Activated CD8-positive, alpha-beta memory T cell treated with anti-CD3 and anti-CD28 coated beads for 24 hours (primary cell): ENCODE measurements at places on chromosomes 16 and 17.
A peak's percentile ranks its signal among the peaks of the same experiment; 100 is the strongest.

DNA sequence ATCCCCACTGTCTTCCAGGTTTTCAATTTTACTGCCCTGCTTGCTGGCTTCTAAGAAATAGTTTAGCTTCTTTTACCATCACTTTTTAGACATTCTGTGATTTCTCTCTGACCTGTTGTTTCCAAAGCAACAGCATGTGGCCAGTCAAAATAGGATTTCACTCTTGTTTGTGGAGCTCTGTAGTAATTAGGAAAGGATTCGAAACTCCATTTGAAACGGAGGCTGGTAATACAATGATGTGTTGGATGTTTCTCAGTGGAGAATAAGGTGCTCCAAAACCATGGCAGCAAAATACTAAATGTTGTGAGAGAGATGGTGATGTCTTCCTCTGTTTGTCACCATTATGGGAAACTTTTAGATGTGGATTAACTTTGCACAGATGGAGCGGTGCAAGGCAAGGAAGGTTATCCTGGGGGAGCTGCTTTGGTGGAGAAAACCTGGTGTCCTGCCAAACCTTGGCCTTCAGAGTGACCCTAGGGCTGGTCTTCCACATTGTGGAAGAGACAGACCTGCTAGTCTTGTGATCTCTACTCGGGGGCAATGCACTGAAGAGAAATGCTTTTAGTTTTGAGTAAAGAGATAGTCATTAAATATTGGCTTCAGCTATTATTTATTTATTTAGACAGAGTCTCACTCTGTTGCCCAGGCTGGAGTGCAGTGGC is 79.4 kb downstream of the PRKCA start:
- no peak for DNase-seq

- no peak for DNase-seq
Measured at GRCh38 chr17:43854498-43854897, 7.5 kb downstream of the CD300LG start.

GRCh38 chr17:36641877-36642845 is 40.8 kb downstream of the MRM1 start:
- DNase-seq = peak; percentile 59

GRCh38 chr16:14492614-14493013 is 137.4 kb downstream of the PARN start:
- no peak for DNase-seq

- no peak for DNase-seq
Measured at GRCh38 chr17:2090804-2091534, 36.1 kb downstream of the HIC1 start.

GRCh38 chr17:11121341-11121985 is 119.5 kb upstream of the SHISA6 start:
- no peak for DNase-seq

DNA sequence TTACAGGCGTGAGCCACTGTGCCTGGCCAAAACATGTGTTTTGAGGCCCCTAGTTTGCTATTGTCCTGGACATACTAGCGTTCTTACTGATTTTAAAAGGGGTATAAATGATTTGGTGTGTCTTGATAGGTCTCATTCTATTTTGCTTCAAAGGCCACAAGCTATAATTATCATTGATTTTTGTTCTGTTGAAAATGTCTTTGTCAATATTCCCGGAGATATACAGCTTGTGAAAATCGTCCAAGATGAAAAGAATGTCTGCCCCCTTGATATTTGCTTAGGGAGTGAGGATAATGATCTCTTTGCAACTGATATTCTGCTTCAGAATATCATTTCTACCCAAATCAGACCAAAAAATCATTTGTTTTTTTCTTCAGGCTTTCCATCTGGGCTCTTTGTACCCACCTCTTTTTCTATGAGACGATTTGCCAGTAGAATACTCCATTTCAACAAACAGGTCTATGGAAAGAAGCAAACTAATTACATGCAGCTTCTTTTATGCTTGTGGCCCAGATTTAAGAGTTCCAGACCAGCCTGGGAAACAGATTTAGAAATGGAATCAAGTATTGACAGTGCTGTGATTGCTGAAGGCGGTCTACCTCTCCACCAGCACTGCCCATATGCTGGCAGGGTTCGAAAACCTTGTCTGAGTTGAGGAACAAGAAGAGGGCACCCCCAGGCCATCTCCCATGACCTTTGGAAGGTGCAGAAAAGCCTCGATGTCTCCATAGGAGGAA is 14.1 kb upstream of the ST6GALNAC1 start:
- no peak for DNase-seq

- no peak for DNase-seq
Measured at GRCh38 chr17:79936641-79937381, 97.6 kb upstream of the CBX4 start.

GRCh38 chr17:77036841-77037381 is 103.9 kb upstream of the SEC14L1 start:
- DNase-seq = no peak

DNA sequence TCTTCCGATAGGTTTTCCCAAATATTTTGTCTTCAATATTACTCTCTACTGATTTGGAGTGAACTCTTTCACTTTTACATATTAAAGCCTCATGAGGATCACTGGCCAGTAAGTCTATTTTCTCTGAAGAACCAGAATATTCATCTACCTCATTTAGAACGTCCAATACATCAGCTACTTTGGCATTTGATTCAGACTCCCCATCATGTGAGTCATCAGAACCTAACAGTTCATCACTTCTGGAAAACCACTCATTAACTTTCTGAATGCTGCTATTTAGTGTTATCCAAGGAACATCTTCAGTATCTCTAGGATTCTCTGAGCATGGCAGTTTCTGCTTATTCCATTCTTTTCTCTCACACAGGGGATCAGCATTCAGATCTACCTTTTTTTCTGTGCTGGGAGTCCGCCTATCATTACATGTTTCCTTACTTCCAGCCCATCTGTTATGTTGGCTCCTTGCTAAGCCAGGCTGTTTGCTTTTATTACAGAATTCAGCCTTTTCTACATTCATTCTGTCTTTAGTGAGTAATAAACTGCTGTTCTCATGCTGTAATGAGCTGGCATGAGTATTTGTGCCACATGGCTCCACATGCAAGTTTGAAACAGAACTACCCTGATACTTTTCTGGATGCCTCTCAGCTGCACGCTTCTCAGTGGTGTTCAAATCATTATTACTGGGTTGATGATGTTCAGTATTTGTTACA is 30.9 kb downstream of the BRCA1 start:
- no peak for DNase-seq

GRCh38 chr17:29927546-29927945 is 2.5 kb downstream of the SSH2 start:
- DNase-seq = no peak

- DNase-seq = no peak
Measured at GRCh38 chr17:726271-726919, 6.0 kb upstream of the TLCD3A start.

DNA sequence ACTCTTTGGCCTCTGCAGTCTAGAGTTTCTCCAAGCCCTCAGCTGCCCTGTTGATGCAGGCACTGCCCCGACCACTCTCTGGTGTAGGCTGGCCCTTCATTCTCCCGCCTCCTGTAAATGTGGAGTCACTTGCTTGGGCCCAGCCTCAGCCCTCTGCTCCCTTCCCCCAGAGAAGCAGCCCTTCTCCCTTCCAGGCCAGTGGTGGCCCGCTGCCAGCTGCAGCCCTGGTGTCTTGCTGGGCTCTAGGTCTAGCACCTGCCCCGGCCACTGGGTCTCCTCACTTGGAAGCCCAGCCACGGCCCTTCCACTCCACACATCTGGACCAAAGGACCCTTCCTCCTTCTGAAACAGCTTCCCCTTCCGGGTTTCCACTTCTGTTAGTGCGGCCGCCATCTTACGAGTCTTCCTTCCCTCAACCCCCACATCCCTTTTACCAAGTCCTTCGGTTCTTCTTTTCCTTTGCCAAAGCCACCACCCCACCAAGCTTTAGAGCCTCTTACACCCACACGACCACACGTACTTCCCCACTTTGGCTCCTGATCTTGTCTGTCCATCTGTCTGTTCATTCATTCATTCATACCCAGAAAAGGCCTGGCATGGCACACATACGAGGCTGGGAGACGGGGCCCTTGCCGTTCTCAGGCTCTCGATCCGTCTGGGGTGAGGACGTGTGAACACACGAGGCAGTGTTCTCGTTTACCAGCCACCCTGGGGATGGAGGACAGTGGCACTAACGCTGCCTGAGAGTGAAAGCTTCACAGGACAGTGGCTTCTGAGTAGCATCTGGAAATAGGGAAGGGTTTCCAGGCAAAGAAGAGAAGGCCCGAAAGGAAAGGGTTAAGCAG is 68.0 kb downstream of the ABR start:
- DNase-seq = no peak

GRCh38 chr17:37300683-37301082 is 75.1 kb upstream of the C17orf78 start:
- no peak for DNase-seq

GRCh38 chr17:64340557-64340956 is 50.1 kb downstream of the PECAM1 start:
- no peak for DNase-seq

GRCh38 chr16:5601957-5602356 is 504.4 kb upstream of the EEF2KMT start:
- DNase-seq = no peak

GRCh38 chr17:73278465-73279453 is 17.1 kb upstream of the CPSF4L start:
- no peak for DNase-seq

GRCh38 chr17:46841561-46842379 is 9.6 kb upstream of the WNT9B start:
- DNase-seq = peak; percentile 72

DNA sequence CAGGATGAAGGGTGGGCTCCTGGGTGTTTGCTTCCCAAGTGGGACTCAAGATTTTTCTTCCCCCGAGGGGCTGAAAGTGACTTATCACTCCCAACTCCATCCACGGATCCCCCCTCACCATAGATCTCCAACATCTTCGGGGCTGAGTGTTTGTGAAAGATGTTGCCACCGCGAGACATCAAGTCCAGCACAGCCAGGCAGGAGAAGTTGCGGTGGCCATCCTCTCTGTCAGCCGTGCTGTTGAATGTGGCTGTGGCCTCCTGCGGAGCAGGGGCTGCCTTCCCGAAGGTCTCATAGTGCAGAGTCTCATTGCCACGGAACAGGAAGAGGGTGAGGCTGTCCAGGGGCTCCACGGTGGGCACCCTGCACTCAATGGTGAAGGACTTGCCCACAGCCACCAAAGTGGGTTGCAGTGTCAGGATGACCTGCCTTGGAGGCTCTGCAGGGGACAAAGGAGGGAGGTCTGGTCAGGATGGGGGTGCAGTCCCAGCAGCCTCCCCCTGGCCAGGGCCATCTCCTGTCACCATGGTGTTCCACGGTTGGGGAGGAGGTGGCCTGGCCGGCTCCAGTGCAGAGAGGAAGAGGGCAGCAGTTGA is 5.5 kb downstream of the PRR29 start:
- DNase-seq = peak; percentile 55

GRCh38 chr17:62999736-63000135 is 33.7 kb downstream of the TANC2 start:
- no peak for DNase-seq
